Activated T-helper 1 cell treated with Interleukin-2 at 50 U/mL for 16 hours (primary cell): ENCODE measurements at places on chromosomes 5 and 9.
A peak's percentile ranks its signal among the peaks of the same experiment; 100 is the strongest.

- DNase-seq: no peak
These were observed 31.7 kb downstream of the SPACA9 start for GRCh38 chr9:132910376-132910775.

- no peak for DNase-seq
These were observed 3.4 kb downstream of the MAMDC4 start for GRCh38 chr9:136855461-136856078.

DNA sequence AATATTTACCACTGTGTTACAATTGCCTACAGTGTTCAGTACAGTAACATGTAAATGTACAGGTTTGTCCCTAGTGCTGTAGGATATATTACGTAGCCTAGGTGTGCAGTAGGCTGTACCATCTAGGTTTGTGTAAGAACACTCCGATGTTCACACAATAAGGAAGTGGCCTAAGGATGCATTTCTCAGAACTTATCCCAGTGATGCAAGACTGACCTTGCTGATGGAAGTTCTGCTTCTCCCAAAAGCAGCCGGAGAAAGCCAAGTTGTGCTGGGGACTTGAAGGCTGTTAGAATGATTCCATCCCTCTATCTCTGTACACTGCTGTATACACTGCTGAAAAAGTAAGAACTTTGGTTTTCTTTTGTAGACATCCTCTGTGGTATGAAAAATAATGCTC, 21.6 kb downstream of the NEUROG1 start:
- DNase-seq: no peak

DNA sequence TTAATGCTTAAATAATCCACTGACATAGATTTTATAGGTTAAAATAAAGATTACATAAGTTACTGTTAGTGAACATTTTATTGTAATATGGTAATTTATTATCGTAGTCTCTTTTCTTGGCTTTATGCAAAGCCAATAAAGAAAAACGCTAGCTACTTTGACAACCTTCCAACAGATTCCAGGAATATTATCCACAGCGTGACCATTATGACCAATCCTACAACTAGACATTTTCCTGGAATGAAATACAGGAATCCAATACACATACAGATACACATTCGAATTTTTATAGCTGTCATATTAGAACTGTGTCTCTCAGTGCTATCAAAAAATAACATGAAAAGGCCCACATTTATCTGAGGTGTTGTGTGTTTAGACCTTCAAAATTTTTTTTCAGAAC, 13.1 kb downstream of the RPS23 start:
- no peak for DNase-seq

DNA sequence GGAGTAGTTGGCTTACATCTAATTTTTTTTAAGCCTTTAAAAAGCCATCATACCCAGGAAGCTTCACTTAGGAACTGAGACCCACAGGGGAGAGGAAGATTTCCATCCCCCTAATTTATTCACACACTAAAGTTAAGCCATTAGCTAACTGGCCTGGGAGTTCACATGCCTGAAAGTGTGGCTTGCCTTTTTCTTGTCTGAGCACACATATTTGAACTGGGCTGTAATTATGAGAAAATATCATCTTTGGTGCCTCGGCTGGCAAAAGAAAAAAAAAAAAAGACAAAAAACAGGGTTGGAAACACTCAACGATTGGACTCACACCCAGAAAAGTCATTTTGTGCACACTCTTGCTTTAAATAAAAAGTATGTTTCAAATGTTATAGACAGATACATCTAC, 847.3 kb downstream of the MAT2B start:
- DNase-seq: no peak

- DNase-seq: no peak
These were observed 52.3 kb upstream of the CTSL start for GRCh38 chr9:87673446-87674120.

- no peak for DNase-seq
These were observed 138.6 kb downstream of the ARHGEF28 start for GRCh38 chr5:73764586-73764985.

DNA sequence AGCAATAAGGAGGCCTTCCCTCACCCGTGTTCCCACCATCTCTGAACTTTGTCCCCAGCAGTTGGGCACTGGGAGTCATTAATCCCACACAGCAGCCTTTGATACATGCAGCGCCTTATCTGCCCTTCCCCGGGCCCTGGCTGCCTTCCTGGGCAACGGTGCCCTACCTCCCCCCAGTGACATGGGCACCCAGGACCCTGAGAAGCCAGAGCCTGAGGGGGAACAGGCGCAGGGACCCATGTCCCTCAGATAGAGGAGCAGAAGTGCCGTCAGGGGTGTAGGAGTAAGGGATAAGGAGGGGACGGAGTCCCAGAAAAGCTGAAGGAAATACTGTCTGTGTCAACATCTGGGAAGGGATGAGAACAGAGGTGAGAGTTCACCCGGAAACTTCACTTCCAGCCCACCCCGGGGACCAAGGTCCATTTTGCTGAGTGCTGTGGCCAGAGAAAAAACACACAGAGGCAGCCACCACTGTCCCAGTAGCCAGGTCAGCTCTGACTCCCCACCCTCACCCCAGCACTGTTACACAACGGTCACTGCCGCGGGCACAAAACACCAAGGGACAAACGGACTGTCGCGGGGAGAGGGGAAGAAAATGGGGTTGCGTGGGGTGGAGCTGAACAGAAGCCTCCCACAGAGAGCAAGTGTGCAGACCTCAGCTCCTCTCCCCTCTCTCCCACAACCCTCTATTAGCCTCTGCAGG, 3.8 kb downstream of the PCDH1 start:
- DNase-seq: no peak

- peak; percentile 27 for DNase-seq
These were observed 932 bp downstream of the SLC12A2 start for GRCh38 chr5:128084228-128085167.

- no peak for DNase-seq
These were observed 24.2 kb downstream of the POU5F2 start for GRCh38 chr5:93717162-93717561.
